Activated T-cell treated with anti-CD3 and anti-CD28 coated beads for 1 hour (primary cell): ENCODE measurements at places on chromosomes 6 and 20.

- no peak for DNase-seq
These were observed 501.6 kb upstream of the MAP3K7 start for GRCh38 chr6:91088515-91088914.

GRCh38 chr6:1940381-1940780 lies 305.0 kb downstream of the GMDS start:
- no peak for DNase-seq

- DNase-seq: no peak
These were observed 1394.5 kb downstream of the EPHA7 start for GRCh38 chr6:92024881-92025280.

DNA sequence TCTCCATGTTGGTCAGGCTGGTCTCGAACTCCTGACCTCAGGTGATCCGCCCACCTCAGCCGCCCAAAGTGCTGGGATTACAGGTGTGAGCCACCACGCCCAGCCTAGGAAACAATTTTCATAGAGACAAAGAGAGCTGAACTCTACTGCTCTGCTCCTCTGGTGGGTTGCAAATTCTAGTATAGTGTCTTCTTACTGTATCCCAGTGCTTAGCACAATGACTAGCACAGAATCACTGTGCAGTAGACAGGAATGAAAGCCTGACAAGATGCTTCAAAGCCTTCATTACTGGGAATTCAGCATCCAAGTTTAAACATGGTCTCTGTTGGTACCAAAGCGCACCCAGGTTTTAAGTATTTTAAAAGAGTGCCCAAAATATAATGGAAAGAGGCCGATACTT lies 96.5 kb upstream of the SALL4 start:
- no peak for DNase-seq

DNA sequence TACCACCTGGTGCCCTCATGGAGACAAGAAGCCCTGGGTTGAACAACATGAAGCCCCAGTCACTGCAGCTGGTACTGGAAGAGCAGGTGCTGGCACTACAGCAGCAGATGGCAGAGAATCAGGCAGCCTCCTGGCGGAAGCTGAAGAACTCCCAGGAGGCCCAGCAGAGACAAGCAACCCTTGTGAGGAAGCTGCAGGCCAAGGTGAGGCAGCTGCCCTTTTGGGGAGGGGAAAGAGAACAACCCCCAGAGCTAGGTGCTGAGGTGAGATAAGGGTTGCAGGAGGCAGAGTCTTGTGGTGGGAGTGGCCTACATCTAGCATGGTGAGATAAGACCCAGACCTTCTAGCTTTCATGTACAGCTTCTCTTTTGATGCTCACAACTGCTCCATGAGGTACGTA lies 7.0 kb downstream of the CEP250 start:
- DNase-seq: no peak

- no peak for DNase-seq
These were observed 2.4 kb upstream of the SNAP25 start for GRCh38 chr20:10216146-10216791.

- no peak for DNase-seq
These were observed 40.2 kb upstream of the TNFRSF21 start for GRCh38 chr6:47349931-47350330.

DNA sequence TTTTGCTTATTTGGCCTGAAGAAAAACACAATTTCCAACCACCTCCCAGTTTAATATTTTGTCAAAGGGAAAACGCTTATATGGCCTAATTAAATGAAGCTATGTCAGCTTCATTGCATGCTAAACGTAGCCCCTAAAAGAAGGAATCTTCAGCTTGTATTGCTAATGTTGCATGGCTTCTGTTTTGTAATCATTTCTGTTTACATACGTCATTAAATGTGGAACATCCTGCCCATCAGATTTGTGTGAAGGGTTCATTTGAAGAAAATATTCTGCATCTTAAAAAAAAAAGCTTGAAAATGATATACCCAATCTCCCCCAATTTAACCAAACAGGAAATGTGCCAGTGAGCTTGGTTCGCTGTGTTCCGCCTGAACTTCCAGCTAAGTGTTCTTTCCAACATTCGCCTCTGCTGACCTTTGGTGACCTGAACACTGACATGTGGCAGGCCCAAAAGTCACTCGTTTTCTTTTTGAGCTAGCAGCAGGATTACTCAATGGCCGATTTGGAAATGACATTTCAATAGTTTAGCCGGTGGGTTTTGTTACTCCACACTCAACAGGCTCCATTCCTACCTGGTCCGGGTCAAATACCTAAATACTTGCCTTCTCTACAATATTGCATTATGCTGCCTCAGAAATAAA lies 12.7 kb upstream of the SIRT5 start:
- DNase-seq: no peak

- DNase-seq: no peak
These were observed 16.3 kb downstream of the ROS1 start for GRCh38 chr6:117409420-117409819.

GRCh38 chr20:38635721-38636288 lies 34.2 kb downstream of the ARHGAP40 start:
- DNase-seq: no peak

- DNase-seq: no peak
These were observed 12.1 kb upstream of the PAX1 start for GRCh38 chr20:21693322-21693721.

- DNase-seq: no peak
These were observed 97.9 kb downstream of the LRRC1 start for GRCh38 chr6:53892707-53893106.

DNA sequence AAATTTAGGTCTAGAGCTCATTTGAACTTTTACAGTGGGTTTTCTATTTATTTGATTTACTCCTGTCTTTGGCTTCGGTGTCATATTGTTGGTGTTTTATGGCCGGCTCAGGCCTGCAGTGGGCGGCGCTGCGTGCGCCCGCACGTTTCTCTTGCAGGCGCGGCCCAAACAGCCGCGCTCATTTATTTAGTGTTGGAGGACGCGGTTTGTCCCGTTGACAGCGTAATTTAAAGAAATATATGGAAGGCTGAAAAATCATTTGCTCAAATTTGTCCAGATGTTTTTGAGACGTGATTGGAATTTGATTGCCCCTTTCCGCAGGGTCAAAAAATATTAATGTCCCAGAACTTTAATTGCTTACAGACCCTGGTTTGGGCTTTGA lies 22.1 kb downstream of the TFAP2B start:
- no peak for DNase-seq

GRCh38 chr20:46631212-46631869 lies 19.9 kb downstream of the SLC13A3 start:
- DNase-seq: no peak

DNA sequence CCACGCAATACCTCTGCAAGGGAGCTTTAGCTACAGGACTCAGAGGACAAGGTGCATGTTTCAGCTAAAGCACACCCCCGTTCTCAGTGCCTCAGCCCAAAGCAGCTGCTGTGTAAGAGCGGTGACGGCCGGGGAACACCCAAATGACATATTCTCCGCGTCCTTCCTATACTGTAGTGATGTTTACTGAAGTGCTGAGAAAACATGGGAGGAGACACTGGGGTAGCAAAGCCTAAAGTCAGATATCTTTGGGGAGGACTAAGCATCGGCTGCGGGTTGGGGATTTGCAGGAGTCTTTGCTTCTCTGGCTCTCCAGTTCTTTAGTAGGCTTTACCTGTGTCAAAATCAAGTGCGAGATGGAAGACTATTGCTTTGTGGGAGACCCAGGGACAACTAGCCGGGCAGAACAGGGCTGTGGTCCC lies 1.7 kb downstream of the SLC22A23 start:
- peak; percentile 42 for DNase-seq

GRCh38 chr20:16848526-16848925 lies 100.4 kb downstream of the OTOR start:
- no peak for DNase-seq

GRCh38 chr6:18070486-18070885 lies 52.0 kb downstream of the NHLRC1 start:
- no peak for DNase-seq

DNA sequence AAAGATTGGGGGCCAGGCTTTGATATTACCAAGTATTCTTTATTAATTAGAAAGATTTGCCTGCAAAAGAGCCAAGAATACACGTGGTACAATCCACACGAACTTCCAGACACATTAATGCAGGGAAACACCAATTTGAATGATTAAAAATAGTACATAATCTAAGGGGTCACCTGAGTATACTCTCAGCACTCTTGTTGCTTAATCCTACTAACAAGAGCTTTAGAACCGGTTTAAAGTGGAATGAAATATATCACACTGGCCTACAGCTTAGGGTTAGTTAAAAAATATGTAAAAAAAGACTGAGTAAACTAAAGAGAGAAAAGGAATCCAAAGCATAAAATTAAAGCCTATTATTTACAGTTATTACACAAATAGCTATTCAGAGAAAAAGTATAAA lies 49.0 kb downstream of the COL9A1 start:
- no peak for DNase-seq

- DNase-seq: no peak
These were observed 72.6 kb upstream of the SLC4A11 start for GRCh38 chr20:3311623-3312022.

DNA sequence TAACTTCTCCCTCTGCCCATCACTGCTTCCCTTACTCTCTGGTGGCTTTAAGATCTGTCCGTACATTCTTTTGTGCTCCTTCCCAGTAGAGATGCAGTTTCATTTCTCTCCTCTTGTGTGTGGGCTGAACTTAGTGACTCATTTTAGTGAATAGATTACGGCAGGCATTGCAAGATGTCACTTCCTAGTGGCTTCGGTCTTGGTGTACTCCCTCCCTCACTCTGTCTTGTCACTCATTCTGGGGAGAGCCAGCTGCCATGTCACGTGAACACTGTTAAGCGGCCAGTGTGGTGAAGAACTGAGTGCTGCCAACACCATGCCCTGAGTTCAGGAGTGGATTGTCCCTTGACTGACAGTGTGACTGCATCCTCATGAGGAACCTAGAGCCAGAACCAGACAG lies 115.9 kb downstream of the OTOR start:
- no peak for DNase-seq

DNA sequence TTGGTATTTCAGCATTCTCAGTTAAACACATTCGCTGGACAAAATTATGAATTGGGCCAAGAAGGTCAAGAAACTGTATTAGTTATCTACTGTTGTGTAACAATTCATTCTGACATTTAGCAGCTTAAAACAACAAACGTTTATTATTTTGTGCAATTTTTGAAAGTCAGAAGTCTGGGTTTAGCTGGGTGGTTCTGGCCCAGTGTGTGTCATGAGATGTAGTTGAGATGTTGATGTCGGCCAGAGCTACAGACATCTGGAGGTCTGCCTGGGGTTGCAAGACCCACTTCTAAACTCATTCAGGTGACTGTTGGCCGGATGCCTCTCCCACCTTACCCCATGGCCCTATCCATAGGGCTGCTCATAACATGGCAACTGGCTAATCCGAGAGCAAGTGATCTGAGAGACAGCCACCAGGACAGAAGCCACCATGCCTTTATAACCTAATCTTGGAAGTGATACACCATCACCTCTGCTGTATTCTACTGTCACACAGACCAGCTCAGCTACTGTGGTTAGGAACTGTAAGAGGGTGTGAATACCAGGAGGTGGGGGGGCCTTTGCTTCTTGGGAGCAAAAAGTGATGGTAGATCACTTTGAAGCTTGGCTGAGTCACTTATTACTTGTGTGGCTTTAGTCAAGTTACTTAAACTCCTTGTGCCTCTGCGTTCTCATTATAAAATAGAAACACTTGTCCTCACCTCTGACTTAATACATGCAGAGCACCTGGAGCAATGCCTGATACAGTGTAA lies 217.0 kb upstream of the MYLIP start:
- DNase-seq: no peak

DNA sequence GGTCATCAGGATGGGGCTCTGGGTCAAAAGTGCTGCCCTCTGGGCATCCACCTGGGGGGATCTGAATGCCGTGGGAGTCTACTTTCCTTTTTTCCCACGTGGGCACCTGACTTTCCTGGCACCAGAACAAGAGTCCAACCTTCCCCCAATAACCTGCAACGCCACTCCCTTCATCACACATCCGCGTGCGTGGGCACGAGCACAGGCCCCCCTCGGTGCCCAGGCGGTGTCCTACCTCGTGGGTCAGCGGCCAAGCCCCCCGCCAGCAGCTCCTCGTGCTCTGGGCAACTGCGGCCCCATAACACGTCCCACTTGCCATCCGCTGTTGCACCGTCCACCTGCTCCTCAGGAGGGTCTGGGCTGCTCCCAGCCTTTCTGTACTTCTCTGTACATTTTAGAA lies 87.0 kb downstream of the YTHDF1 start:
- no peak for DNase-seq

- DNase-seq: no peak
These were observed 49.8 kb upstream of the LYRM2 start for GRCh38 chr6:89688328-89688727.

GRCh38 chr20:44805979-44806620 lies 4.2 kb downstream of the RIMS4 start:
- DNase-seq: no peak
